ENCODE measurements at places on chromosomes 6 and 20. TPM values are rescaled to one million over a fixed set of nuclear protein-coding genes. Genes with fewer than 3 reads are reported as not detected.

DNA sequence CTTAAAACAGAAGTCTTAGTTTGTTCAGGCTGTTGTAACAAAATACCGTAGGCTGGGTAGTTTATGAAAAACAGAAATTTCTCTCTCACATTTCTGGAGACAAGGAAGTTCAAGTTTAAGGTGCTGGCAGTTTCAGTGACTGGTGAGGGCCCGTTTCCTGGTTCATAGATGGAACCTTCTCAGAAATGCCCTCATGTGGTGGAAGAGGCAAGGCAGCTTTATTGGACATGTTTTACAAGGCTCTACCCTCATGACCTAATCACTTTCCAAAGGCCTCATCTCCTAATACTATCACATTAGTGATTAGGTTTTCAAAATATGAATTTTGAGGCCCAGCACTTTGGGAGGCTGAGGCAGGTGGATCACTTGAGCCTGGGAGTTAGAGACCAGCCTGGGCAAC, 2.4 kb downstream of the HEBP2 start:
- DNase-seq, result no peak

DNA sequence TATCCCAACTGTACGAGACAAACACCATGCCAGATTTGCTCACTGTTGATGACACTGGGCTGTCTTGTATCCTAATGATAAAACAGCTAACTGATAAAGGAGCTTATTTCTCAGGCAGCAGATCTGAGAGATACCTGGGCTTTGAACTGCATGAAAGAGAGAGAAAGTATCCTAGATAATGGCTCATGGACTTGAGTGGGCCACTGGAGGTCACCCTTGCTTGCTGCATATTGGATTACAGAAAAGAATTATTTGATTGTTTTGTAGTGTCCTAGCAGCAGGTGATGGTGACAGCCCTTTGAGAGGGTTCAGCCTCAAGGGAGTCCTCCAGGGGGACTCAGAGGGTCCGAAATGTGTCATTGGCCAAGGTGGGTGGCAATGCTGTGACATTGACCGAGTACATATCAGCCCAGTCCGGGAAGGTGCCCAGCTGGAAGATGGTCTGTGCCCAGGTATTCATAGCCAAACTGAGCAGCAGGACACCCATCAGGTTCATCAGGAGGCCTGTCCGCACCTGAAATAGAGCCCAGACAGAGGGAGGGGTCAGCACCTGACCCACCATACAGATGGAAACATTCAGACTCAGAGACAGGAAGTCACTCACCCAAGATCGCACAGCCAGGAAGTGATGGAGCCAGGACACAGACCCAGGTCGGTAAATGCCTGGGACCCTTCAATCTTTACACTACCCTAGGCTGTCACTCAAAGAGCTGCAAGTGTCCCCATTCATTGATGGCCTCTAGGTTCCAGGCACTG, 9.4 kb upstream of the OCSTAMP start:
- no peak for DNase-seq

Gene OLIG3
- not detected for total RNA-seq

DNA sequence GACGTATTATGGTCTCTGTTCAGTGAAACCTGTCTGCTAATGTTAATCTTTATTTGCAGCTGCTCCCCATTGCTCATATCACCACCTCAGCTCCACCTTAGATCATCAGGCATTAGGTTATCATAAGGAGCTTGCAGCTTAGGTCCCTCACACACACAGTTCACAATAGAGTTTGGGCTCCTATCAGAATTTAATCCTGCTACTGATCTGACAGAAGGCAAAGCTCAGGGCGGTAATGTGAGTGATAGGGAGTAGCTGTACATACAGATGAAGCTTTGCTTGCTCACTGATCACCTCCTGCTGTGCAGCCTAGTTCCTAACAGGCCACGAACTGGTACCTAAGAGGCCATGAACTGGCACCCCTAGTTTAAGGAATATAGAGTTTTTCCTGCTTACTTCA, 989.7 kb downstream of the EYS start:
- no peak for DNase-seq

DNA sequence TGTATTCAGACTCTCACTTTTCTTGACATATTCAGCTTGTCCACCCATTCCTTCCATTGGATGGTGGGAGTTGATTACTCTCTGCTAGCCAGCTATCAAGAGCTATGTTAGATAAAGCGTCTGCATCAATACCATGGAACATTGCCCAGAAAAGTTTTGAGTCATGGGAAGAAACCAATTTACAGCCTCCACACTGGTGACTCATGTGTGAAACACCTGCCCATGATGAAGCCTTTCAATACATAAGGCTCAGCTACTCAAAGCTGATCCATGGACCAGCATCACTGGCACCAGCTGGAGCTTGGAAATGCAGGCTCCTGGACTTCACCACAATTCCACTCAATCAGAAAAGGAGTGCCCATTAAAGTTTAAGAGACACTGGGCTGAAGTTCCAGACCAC, 16.1 kb downstream of the PLA2G7 start:
- no peak for DNase-seq

DNA sequence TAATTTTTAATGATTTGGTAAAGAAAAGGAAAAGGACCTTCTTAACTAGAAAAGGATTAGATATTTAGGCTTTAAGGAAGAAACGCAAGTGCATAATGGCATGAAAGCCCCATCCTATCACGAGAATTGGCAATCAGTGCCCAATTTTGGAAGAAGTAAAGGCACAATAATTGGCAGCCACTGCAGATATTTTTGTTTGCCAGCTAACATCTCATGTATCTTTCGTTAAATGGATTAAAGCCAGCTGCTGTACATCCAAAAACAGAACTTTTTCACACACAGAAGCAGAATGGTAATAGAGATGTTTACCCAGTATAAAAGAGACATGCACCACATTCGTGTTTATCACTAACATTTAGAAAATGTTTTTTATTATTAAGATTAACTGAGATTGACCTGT, 180.3 kb downstream of the C6orf118 start:
- DNase-seq, result no peak

DNA sequence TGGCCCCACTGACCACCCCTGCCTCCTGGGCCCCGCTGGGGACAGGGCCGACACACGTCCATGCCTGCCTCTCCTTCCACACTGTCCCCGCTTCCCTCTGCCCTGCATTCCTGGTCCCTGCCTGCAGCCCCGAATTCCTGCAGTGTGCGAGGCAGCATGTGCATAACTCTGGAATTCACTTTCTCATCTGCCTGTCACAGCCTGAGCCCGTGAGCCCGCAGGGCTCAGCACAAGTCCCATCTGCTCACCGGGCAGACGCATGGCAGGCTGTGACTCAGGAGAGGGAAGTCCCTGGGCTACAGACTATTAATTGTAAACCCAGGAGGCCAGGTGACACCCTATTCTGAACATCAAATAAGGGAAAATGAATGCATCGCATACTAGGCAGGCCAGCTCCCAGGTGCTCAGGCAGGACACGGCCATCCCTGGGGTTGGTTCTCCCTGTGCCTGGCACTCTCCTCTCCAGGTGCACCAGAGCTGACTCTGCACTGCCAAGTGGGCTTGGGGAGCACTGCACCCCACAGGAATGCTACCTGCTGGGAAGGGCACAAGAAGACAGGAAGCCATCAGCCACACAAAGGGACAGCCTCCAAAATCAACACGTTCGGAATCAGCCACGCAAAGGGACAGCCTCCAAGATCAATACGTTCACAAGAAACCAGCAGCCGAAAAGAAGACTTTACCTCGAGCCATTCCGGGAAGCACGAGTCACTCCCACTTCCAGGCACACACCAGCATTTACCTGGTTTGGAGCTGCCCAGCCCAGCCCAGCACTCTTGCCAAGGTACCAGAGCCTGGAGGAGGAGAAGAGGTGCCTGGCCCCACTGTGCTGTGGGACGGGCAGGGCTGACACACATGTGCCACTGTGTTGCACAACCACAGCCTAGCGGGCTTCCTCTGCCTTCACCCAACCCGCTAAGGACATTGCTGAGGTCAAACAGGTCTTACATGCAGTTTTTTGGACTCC, 65.9 kb downstream of the DLL1 start:
- peak; percentile 34 for DNase-seq

DNA sequence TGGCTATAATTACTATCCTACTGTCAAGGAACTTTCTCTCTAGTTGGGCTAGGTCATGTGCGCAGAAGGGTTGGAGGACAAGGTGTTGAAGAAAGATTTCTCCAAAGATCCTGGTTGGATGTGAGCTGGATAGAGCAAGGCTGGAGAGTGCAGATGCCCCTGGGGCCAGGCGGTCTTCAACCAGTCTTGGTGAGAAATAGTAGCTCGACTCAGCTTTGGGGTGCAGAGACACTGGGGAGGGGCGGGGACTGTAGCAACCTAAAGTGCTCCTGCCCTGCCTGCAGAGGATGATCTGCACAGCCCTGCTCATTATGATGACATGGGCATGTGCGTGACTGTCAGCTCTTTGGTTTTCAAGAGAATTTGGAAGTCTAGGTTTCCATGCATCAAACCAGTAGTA, 35.9 kb downstream of the PHACTR3 start:
- no peak for DNase-seq

Gene CEP43
- 7.3 TPM for total RNA-seq

Gene OPN5
- total RNA-seq, result not detected

Measured in gastrocnemius medialis (tissue), 4 donors.